NCI-H146 (cell line): ENCODE measurements at places on chromosomes 11 and 22.

DNA sequence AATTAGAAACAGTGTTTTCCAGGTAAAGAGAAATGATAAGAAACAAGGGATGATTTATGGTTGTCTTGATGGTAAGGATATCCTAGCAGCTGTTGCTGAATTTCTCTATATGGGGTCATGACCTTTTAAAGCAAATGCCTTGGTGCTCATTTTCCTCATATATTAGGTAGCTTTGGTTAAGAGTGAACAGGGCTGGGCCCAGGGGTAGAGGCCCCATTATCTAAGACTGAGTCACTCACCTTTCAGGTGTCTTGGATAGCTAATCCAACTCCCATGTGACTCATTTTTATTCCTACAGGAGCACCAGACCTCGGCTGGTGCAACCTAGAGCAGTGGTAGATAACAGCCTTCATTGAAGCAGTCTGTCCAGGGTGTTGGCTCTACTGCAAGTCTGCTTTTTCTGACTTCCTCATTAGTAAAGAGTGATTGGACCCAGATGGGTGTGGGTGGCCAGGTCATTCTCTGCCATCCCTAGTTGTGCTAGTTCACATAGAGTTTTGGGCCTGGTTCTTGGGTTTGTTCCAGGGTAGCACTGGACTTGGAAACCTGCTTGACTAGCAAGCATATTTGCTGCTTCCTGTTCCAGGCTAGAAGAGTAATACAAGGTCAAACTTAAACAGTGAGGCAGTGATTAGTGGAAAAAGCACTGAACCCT lies 37.4 kb downstream of the CTNND1 start:
- no peak for DNase-seq

DNA sequence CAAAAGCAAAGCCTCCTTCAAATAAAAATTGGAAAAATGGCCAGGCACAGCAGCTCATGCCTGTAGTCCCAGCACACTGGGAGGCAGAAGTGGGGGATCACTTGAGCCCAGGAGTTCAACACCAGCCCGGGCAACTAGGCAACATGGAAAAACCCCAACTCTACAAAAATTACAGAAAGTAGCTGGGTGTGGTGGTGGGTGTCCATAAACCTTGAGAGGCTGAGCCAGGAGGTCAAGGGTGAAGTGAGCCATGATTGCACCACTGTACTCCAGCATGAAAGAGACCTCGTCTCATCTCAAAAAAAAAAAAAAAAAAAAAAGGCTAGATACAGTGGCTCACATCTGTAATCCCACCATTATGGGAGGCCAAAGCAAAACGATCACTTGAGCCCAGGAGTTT lies 22.3 kb downstream of the DDX6 start:
- DNase-seq, result no peak

- DNase-seq, result no peak
Observed at GRCh38 chr11:32312206-32312817, 123.0 kb downstream of the WT1 start.

GRCh38 chr11:16833026-16833425 lies 94.6 kb downstream of the C11orf58 start:
- no peak for DNase-seq

GRCh38 chr11:75384438-75385080 lies 14.8 kb upstream of the RPS3 start:
- DNase-seq, result peak; percentile 65

DNA sequence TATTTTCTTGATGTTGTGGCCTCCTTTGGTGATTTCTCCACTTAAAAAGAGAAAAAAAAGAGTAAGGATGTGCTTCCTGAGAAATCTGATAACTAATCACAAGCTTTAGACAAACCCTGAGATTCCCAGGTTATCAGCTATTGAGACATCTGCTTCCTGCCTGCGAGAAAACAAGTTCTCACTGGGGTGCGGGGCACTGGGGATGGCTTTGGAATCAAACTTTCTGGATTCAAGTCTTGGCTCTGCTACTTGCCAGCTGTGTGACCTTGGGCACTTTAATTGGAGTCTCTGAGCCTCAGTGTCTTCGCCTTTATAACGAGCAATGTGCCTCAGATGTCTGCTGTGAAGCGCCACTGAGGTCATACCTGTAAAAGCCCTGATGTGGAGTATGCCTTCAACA lies 152.5 kb upstream of the NAV2 start:
- DNase-seq, result no peak

DNA sequence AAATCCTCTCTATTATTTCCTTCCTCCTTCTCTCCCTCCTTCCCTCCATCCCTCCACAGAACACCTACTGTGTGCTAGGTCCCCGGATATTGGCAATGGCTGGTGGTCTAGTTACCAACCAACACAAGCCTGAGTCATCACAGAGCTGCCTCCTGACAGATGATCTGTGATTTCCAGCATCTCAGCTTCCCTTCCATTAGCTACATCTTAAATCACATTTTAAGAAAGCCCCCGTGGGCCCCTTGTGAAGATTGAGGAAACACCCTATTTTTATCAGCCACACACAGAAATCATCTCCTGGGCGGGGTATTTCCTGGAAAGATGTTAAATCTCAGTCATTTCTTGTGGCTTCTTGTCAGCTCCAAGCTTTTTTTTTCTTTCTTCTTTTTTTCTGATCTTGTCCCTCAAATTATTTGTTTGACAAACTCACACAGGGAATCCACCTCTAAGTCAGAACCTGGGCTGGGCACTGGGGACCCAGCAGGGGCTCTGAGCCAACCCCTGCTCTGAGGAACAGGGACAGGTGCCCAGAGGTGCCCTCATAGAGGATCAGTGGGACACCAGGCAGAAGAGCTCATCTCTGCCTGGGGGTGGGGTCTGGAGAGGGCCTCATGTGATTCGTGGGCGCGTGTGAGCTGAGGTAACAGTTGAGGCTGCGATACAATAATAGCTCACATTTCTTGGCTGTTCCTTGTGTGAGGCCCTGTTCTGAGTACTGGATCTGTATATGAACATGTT lies 42.4 kb downstream of the CACNA1I start:
- no peak for DNase-seq

GRCh38 chr11:33083918-33084317 lies 44.5 kb downstream of the TCP11L1 start:
- DNase-seq, result no peak

- DNase-seq, result no peak
Observed at GRCh38 chr11:93757924-93758865, 16.7 kb downstream of the C11orf54 start.
